Suppressor macrophage (primary cell): ENCODE measurements at places on chromosomes 7 and 10.

DNA sequence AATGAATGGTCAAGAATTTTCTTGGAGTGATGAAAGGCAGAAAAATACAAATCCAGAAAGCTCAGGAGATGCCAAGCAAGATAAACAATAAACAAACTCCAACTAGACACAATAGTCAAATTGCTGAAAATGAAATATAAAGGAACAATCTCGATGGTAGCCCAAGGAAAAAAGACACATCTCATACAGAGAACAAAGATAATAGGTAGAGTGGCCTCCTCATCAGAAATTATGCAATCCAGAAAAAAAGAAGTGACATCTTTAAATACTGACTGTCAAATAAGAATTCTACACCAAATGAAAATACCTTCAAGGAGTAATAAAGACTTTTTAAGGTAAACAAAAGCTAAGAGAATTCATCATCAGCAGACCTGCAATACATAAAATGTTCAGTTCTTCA is 150.4 kb downstream of the ANK3 start:
- DNase-seq, result no peak

- peak; percentile 85 for DNase-seq
These were observed 4.1 kb upstream of the NT5C2 start for GRCh38 chr10:103197174-103197573.

DNA sequence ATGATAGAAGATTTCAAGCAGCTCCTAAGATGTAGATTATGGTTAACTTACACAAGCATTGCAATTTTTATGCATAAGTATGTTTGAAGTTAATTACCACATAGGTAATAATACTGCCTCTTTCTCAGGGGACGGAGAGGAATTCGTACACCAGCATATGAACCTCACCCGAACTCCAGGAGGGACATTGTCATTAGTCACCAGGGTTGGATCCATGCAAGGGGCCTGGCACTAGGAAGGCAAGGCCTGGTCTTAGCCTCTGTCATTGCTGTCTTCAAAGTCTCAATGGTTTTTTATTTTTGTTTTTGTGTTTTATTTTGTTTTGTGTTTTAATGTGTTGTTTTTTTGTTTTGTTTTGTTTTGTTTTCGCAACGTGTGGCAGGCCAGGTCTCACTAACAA is 145.6 kb upstream of the PPP2R2D start:
- no peak for DNase-seq

DNA sequence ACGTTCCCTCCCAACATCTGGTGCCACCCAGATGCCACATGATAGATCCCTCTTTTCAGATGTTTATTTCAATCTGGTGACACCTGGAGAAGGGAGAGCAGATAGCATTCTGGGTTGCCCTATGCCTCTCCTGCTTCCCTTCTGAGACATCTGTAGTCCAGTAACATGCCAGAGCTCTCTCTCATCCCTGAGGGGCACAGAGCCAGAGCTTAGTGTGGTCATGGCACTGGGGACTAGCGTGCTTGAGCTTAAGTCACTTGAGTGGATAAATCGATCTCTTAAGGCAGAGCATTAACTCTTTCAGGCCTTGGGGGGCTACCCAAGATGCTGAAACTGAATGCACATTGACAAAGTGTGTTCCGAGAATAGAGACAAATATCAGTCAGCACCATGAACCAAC is 47.9 kb downstream of the WNT2 start:
- DNase-seq, result no peak

DNA sequence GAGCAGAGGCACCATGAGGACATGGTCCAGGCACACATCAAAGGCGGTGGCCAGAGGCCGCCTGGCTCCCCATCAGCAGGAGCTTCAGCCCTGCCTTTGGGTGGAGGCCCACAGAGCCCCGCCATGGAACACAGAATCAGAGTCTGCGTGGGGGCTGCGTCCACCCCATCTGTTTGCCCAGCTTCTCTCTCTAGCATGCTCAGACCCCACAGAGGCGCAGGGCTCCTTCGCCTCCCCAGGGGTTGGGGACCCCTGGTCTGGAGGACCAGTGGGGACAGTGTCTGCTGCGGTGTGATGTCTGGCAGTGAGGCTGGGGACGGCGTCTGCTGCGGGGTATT is 321.9 kb downstream of the PTPRN2 start:
- no peak for DNase-seq
